ENCODE measurements at places on chromosomes 12 and 14.

DNA sequence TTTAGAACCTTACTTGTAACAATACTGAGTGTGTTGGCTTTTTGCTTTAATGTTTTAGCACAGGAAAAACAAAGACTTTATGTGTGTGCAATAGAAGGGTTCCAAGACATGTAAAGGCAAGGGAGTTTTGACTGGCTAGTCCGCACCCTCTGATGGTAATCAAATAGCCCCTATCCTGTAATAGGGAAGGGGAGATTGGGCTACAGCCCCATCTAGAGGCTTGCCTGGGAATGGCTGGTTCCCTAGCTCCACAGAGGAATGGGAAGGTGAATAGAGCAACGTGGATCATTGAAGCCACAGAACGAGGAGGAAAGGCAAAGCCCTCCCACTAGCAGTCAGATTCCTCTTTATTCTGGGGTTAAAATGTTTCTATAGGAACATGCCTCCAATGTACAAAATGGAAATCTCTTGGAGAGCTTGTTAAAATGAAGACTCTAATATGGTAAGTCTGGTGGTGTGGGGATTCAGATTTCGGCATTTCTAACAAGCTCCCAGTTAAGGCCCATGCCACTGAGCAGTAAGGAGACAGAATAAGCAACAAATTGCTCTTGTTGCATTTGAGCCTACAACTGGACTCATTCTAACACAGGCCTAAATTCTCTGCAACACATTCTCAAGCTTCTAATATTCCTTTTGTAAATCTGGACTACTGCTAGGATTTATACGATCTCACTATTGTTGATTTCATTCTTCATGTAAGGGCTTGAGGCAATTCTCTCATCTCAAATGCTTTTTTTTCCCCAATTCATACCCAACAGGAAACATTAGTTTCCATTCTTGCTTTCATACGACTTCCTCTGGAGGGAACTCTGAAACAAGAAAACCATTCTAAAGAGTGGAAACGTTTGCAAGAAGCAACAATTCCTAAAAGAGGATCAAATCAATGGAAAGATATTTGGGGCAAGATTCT, 57.1 kb downstream of the NIN start:
- DNase-seq = peak; percentile 72

DNA sequence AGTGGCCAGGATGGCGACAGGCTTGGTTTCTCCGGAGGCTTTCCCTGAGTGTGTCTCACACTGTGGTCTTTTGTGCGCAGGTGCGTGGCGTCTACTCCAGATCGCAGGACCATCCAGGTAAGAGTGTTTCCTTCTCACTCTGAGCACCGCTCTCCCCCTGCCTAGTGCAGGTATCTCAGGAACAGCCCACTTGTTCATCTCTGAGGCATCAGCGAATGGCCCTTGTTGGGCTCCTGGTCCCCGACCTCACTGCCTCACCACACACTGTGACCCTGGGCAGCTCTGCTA, 781 bp downstream of the ADGRD1 start:
- DNase-seq = no peak

DNA sequence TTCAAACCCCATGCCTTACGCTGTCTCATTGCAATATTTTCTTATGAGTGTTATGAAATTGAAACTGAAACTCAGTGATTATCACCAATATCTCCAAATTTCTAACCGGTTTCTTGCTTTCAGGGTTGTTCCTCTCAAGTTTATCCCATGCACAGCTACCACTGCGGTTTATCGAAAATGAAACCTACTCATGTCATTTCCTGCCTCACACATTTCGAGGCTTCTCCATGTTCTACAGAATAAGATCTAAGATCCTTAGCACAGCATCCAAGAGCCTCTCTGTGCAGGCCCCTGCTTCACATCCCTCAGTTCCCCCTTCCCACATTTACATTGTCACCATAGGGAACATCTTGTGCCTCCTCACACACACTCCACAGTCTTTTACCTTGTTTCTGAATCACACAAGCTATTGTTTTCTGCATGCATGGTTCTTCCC, 45.5 kb upstream of the FAR2 start:
- peak; percentile 93 for DNase-seq

DNA sequence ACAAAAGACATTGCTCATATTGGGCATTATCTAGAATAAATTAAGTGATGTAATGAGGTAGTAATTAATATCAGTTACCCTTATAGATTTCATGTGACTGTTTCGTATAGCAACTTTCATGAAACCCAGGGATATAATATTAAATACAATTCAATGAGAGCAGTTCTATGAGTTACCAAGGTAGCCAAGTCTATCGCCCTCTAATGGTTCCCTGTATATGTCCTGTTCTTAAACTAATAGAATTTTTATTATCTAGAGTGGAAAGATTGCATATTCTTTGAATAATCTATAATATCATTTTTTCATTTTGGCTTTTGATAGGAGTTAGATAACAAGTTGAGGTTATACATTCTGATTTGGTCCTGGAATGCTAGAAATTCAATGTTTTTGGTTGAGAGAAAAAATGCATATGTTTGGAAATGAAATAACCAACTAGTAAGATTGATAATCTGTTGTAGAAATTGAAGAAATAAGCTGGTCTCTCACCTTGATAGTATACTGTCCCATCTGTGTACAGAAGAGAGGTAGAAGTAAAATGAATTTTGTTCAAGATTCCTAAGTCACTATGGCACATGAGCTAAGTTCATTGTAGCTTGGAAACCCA, 59.7 kb downstream of the SCFD1 start:
- peak; percentile 15 for DNase-seq

DNA sequence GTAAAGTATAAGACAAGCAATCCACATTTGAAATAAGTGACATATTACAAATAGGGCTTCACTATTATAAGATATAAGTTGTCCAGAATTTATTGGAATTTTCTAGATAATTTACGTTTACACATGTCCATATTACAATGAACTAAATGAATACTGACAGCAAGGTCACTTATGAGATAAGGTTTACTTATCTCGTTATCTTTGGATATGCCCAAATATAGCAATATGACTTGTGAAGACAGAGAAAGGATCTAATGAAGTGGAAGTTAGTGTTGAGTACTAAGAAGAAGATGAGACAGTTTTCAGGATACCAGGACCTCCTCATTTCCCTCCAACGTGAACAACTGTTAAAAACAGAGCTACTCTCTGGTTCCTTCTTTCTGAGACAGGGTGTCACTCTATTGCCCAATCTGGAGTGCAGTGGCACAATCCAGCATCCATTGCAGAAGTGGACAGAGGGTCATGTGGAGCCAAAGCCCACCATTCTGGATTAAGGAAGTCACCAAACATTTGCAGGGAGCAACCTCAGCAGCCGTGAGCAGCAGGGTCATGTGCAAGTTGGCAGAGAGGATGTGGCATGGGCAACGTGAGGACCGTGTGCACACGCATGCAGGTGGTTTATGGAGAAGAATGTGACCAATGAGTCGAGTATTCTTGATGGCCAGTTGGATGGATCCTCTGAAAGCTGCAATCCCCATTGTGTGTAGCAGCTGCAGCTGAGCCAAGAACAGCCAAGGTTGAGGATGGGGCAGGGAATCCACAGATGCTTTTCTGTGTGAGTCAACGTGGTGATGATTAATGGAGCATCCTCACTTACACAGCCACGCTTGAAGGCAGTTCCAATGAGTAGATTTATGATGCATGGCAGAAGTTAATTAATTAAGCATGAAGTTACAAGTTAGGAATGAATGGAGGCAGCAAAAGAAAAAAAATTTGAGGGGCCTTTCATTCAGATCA, 111.0 kb downstream of the BICD1 start:
- no peak for DNase-seq

GRCh38 chr12:73235387-73235786, 963.2 kb downstream of the TRHDE start:
- no peak for DNase-seq

GRCh38 chr12:43931187-43931586, 95.3 kb downstream of the TMEM117 start:
- no peak for DNase-seq

GRCh38 chr12:27900920-27901879, 71.3 kb downstream of the PTHLH start:
- peak; percentile 44 for DNase-seq

DNA sequence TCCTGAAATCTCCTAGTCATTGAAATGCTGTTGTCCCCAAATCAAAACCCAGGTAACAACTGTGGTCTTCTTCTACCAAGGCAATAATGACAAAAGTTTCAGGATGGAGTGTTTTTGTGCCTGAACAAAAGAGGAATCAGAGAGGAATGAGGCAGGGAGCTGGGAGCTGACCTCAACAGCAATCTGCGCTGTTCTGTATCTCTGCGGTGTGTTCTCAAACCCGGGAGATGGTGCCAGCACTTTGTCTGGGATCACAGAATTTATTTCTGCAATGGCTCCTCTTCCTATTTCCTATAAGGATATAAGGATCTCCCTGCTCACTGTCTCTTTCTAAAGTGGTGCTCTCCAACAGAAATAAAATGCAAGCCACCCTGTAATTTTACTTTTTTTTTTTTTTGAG, 449 bp upstream of the GLT8D2 start:
- DNase-seq = no peak

DNA sequence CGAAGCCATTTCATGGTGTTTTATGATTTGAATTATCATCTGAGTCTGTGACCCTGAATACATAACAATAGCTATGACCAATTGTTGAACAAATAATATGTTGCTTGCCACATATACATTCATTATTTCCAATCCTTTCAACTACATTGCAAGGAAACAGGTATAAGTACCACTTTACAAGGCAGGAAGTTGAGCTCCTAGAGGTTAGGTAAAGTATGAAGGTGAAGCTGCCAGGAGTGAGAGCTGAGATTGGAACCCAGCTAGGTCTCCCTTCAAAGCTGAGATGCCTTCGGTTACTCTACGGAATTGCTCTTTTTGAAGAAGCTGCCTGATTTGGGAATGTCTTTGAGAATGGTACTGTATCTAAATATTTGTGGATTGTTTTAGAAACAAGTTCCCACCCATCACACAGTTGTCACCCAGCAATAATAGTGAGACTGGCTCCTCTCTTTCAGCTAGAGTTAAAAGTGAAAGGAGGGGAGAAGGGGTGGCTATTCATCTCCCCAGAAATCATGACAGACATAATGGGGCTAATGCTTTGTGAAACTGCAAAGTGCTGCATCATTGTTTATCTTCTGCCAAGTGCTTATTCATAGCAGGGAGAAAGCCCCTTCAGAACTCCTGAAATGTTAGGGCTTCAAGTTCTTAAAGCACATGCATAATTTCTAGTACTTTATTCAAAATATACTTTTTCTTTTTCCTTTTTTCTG, 75.9 kb upstream of the AMIGO2 start:
- DNase-seq = peak; percentile 52
